ENCODE measurements at places on chromosomes 4 and X. TPM values are rescaled to one million over a fixed set of nuclear protein-coding genes. Genes with fewer than 3 reads are reported as not detected.

DNA sequence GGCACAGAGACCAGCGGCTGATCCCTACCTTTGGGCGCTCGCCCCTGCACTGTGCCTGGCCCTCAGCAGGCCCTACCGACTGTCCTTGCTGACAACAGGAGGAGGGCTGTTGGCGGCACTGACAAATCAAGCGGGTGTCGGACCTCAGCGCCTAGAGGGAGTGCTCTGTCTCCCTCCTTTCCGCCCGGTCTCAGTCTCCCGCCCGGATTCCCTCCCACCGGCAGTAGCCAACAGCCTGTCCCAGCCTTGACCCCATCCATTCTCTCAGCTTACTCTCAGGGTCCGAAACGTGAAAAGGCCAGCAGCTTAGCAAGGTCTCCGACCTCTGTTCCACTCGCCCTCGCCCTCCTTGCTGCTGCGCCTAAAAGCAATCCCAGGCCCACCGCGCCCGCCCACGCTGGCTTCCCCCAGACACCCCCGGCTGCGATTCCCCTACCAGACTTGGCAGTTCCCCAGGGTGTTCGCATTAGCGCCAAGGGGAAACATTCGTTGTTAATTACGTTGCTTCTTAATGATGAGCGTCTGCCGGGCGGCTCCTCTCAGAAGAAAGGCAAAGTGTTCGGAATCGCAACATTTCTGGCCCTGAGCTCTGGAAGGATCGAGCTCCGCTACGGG, 96.2 kb downstream of the SOWAHB start:
- H3K4me1 ChIP-seq = no peaks in the 10 kb centered on the region
- no peaks in the 10 kb centered on the region for H3K27me3 ChIP-seq
- no peaks in the 10 kb centered on the region for H3K36me3 ChIP-seq
- peak overlapping the region; percentile 59 for H3K27ac ChIP-seq
- no peak for DNase-seq

DNA sequence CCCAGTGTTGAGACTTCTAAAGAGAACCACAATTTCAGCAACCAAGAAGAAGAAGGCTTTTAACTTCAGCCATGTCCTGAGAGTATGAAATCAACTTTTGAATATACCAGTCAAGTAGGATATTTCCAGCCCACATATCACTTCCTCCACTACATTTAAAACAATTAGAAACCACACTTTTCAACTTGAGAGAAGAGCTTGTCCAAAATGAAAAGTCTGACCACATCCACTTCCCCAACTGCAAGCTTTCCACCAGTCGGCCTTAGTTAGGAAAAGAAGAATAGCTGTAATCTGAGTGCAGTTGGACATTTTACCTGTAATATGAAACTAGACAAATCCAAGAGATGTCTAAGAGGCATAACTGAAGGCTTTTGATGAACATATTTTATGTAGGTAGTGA, 101.9 kb upstream of the SLC7A11 start:
- no peak overlapping the region for H3K4me3 ChIP-seq
- H3K36me3 ChIP-seq = no peaks in the 10 kb centered on the region
- no peak for DNase-seq
- no peak overlapping the region for H3K27ac ChIP-seq
- H3K27me3 ChIP-seq = no peaks in the 10 kb centered on the region
- H3K4me1 ChIP-seq = no peaks in the 10 kb centered on the region

GRCh38 chr4:178293601-178294000, 851.4 kb upstream of the AGA start:
- H3K4me1 ChIP-seq = no peaks in the 10 kb centered on the region
- no peaks in the 10 kb centered on the region for H3K36me3 ChIP-seq
- no peaks in the 10 kb centered on the region for H3K27me3 ChIP-seq
- no peak overlapping the region for H3K27ac ChIP-seq

DNA sequence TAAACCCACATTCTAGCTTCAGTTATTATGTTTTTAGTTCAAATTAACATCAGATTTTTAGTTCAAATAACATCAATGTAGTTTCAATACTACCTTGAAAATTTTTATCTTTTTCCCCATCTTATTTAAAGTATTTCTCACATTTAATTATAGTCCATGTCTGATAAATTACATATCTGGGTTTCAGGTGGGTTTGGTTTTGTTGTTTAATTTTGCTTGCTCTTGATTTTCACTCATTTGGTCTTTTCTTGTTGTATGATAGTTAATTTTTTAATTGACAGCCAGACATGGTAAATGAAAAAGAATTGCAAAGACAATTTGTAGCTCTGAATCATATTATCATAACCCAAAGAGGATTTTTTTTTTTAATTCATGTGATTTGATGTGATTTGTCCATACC, 41.9 kb downstream of the GYG2 start:
- no peak for DNase-seq
- H3K4me3 ChIP-seq = no peak overlapping the region
- no peak overlapping the region for H3K27ac ChIP-seq
- no peaks in the 10 kb centered on the region for H3K4me1 ChIP-seq
- no peaks in the 10 kb centered on the region for H3K36me3 ChIP-seq

DNA sequence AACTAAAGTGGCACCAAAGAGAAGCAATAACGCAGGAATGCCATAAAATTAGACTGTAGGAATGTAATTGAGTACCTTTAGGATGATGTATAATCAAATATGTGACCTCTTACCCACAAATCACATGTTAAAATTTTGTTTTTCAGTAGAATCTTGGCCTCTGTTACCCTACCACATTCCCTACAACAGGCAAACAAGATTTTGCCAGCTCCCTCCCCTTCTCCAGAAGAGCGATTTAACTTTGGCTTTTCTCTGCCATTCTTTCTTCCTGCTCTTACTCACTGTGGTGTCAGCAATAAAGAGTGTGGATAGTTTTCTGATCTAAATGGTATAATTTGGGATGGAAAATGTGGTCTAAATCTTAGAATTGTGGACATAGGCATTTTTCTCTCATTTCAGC, 57.2 kb downstream of the TRIM2 start:
- no peak for DNase-seq
- H3K27me3 ChIP-seq = peaks cover 6% of the 10 kb centered on the region
- H3K4me3 ChIP-seq = no peak overlapping the region
- H3K36me3 ChIP-seq = no peaks in the 10 kb centered on the region

GRCh38 chr4:55069248-55069647, 56.1 kb downstream of the KDR start:
- no peaks in the 10 kb centered on the region for H3K27me3 ChIP-seq
- H3K4me1 ChIP-seq = no peaks in the 10 kb centered on the region
- no peak for DNase-seq
- no peak overlapping the region for H3K4me3 ChIP-seq
- H3K27ac ChIP-seq = no peak overlapping the region

- no peak overlapping the region for H3K27ac ChIP-seq
- H3K36me3 ChIP-seq = no peaks in the 10 kb centered on the region
- H3K4me1 ChIP-seq = no peaks in the 10 kb centered on the region
- no peak overlapping the region for H3K4me3 ChIP-seq
- no peak for DNase-seq
Observed at GRCh38 chrX:10904220-10904619, 206.9 kb upstream of the HCCS start.

- no peaks in the 10 kb centered on the region for H3K27me3 ChIP-seq
- H3K4me3 ChIP-seq = no peak overlapping the region
- no peaks in the 10 kb centered on the region for H3K4me1 ChIP-seq
- H3K36me3 ChIP-seq = no peaks in the 10 kb centered on the region
Observed at GRCh38 chrX:67563469-67564448, 19.9 kb downstream of the AR start.

SCD5 gene
- 30.0 TPM for total RNA-seq

MAGEA11 gene
- not detected for total RNA-seq

EDNRA gene
- 26.6 TPM for total RNA-seq
